Activated T-cell treated with anti-CD3 and anti-CD28 coated beads for 4 hours (primary cell): ENCODE measurements at places on chromosomes 3 and 15.

GRCh38 chr15:49678655-49679054 lies 57.8 kb downstream of the DTWD1 start:
- no peak for DNase-seq

GRCh38 chr3:43909149-43909548 lies 218.4 kb downstream of the ABHD5 start:
- no peak for DNase-seq

GRCh38 chr15:95249524-95249923 lies 1018.2 kb downstream of the MCTP2 start:
- DNase-seq: no peak

- no peak for DNase-seq
Observed at GRCh38 chr3:60743631-60744164, 507.6 kb downstream of the FHIT start.

DNA sequence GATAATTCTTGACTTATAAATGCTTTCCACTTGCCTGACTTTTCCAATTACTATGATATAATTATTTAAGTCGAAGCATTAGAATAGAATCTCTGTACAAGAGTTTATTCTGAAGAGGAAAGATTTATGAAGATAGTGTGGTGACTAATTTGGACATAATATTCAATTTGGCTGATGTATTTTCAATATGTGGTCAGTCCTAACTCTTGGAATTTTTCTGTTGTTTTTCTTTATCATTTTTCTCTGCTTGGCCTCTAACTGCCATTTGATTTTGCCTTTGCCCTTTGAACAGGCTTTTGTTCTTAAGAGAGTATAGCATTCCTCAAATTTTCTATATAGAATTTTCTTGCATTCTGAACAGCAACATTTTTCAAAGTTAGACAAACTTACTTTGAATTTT lies 2.6 kb upstream of the MDFIC2 start:
- no peak for DNase-seq

GRCh38 chr3:167844528-167844927 lies 109.0 kb downstream of the SERPINI1 start:
- DNase-seq: no peak

DNA sequence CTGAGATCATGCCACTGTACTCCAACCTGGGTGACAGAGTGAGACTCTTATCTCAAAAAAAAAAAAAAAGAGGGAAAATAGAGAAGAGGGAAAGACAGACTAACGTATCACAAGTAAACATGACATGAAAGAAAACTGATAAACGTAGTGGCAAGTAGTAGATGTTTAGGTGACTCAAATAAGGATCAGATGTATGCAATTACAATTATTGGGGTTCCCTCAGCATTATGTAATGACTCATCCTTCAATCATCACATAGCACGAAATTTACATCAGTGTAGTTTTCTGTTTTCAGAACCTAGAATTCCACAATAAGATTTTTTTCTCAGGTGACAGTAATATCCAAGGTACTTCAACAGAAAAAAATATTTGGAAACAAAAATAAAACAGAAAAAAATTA lies 46.6 kb downstream of the DPP8 start:
- DNase-seq: no peak

DNA sequence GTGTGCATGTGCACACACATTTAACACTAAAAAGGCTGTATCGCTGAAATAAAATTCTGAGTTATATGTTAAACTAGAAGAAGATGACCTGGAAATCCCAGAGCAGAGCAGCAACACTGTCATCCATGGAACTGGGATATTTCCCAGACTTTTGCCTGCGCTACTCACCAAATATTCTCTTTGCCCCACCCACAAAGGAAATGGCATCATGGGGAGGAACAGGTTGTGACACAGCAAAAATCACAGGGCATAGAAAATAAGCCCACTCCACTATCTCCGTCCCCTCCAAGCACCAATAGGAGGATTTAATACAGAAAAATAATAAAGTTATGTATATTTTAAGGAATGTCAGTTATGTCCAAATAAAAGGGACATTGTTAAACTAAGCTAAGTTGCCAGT lies 71.7 kb downstream of the COL8A1 start:
- no peak for DNase-seq

- no peak for DNase-seq
Observed at GRCh38 chr3:17894434-17895060, 152.1 kb upstream of the TBC1D5 start.

GRCh38 chr3:16148783-16149182 lies 25.7 kb upstream of the GALNT15 start:
- no peak for DNase-seq

DNA sequence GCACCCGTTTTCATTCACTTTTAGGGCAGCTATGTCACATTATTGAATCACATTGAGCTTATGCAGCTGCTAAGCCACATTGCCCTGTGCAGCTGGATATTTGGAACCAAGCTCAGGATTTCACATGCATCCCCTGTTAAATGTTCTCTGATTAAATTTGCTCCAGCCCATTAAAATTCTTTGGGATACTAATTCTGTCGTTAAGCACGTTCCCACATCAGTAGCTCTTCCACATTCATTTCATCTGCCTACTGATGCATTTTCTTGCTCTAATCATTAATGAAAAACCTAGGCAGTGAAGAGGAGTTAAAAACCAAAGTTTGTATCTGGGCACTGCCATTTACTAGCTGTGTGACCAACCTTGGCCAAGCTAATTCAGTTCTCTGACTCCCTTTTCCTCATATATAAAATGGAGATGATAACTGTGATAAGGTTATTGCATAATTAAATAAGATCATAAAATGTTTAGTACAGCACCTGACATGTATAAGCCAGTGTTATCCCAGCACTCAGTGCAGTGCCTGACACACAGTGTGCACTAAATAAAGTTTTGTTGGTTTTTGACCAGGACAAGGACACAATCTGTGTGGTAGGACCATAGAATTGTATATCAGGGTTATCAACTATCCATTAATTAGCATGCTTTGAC lies 222.2 kb upstream of the ATP11B start:
- DNase-seq: no peak

- DNase-seq: no peak
Observed at GRCh38 chr3:122100591-122101463, 45.7 kb downstream of the CD86 start.

- no peak for DNase-seq
Observed at GRCh38 chr3:168157099-168157700, 61.5 kb upstream of the GOLIM4 start.

- DNase-seq: no peak
Observed at GRCh38 chr3:134078169-134078831, 48.6 kb upstream of the SLCO2A1 start.

DNA sequence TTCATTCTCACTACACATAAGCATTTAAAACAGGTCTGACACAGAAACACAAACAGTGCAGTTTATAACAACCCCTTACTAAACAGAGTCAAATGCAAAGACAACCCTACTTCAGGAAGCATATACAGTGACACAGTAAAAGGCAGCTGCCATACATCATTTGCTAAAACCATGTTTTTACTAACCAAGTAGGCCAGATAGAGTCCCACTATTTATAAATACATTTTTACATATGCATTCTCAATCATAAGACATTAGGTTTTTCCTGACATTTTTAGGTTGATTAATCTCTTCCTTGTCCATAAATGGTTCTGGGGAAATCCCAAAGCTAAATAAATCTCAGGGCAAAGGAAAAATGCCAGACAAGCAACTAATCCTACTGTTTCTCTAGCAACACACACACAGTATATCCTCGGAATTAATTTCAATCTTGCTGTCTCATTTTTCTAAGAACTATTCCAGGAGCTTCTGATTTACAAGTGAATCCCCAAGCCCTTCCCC lies 39.0 kb downstream of the CHAC1 start:
- DNase-seq: no peak

GRCh38 chr3:123610331-123610730 lies 25.5 kb upstream of the HACD2 start:
- no peak for DNase-seq

DNA sequence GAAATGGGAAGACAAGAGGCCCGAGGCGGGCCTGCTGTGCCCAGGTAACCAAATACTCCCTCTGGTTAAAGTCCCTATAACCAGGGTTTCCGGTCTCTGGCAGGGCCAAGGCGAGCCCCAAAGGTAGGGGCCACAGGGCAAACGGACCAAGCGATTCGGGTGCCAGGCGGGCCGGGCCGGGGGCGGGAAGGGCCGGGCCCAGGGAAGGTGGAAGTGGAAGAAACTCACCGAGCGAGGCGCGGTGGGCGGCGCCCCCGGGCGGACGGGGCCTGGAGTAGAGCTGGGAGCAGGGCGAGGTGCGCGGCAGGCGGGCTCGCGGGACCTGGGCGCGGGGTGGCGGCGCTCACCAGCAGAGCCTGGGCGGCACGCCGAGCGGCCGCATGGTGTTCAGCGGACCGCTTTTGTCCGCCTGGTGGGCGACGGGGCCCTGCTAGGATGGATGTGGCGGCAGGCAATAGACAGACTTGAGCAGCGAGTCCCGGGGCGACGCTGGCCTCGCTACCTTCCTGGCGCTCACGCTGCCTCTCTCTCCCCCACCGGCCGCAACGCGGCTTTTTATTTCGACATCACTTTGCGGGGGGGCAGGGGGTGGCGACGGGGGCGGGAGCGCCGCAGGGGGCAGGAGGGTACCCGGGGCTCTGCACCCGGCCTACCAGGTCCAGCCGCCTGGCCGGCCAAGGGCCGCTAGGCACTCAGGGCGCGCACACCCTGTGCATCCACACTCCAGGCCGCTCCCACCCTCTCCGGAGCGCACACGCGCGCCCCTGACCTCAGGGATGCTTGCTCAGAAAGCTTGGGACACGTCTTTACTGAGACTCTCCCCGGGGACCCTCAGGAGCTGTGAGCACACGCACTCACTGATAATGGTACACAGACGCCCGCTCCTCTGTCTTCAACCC lies at the start of gene GATA2:
GATA2 (minus strand) TSS at position 531 of the 899 bp plus-strand sequence. CDS start 6,170 bp downstream, outside the sequence.
- no peak for DNase-seq
